ENCODE measurements at places on chromosomes 7 and 10. TPM values are rescaled to one million over a fixed set of nuclear protein-coding genes. Genes with fewer than 3 reads are reported as not detected.

DNA sequence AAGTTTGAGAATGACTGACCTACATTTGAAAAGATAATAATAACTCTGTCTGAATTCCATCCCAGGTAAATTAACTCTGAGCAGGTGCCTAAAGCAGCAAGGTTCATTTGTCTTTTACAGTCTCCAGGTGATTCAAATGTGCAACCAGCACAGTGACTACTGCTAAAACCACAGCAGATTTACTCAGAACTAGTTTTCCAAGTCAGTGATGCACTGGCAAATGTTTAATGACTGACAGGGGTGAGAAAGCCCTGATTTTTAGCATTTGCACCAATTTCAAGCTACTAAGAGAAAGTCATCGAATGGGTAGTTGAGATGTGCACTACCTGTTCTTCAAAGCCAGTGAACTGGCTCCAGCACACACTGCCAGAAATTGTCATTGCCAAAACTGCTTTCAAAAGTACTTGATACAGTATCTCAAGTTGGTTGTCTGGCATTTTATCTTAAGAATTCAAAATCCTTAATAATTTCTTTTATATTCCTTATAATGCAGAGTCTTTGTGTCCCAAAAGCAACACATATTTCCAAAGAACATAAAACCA, 60.3 kb downstream of the ATOH7 start:
- no peak overlapping the region for H3K27ac ChIP-seq
- DNase-seq = no peak
- no peak overlapping the region for H3K4me3 ChIP-seq
- no peaks in the 10 kb centered on the region for H3K4me1 ChIP-seq

The ERVW-1 gene
- not detected for total RNA-seq

DNA sequence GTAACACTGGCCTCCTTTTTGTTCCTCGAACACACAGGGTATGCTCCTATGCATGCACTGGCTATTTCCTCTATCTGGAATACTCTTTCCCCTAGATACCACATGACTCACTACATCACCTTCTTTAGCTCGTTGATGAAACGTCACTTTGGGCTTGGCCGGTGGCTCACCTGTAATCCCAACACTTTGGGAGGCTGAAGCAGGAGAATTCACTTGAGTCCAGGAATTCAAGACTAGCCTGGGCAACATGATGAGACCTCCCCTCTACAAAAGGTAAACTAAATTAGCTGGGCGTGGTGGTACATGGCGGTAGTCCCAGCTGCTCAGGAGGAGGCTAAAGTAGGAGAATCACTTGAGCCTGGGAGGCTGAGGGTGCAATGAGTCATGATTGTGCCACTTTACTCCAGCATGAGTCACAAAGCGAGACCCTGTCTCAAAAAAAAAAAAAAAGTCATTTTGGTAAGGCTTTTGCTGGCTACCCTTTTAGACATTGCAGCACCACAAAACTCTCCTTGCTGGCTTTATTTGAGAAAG, 14.5 kb downstream of the ANKIB1 start:
- H3K4me3 ChIP-seq = peak overlapping the region; percentile 17
- no peaks in the 10 kb centered on the region for H3K36me3 ChIP-seq
- DNase-seq = peak; percentile 90
- peak overlapping the region; percentile 93 for H3K27ac ChIP-seq

DNA sequence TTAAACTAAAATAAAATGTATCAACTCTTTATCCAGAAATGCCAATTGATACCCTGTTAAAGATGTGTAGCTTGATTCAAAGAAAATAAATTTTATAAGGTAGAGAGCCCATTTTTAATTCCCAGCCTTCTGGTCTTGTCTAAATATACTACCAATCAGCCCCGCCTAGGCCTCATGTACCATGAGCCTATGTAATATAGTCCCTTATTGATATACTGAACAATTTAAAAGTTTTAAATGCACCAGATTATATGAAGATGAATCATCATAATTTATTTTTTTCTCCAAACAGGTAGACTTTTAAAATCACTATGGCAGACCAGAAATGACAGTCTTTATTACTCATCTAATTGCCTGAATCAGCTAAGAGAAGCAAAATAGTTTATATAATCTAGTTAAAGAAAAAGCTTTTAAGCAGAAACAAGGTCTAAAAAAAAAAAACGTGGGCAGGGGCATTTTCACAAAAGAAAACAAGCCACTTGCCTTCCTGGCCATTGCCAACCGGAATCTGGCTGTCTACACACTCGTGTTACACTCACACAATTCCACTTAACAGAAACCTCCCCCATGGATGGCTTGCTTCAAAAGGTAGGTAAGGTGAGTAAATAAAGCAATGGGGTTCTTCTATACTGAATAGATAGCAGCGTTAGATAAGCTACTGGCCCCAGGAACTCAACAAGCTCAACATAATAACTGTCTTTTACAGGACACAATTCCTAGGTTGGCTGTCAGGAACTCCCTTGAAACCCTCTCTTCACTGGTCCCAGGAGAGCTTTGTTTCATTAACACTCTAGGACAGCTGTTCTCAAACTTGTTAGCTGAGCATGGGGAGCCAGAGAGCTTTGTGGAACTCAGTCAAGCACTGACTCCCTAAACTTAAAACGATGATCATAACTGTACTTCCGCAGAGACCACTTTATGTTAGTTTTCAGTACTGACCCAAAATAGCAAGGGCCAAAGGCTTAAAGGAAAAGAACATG, 37.2 kb downstream of the RAPGEF5 start:
- H3K4me1 ChIP-seq = peaks cover 15% of the 10 kb centered on the region
- no peak overlapping the region for H3K27ac ChIP-seq
- no peak overlapping the region for H3K4me3 ChIP-seq
- H3K36me3 ChIP-seq = no peaks in the 10 kb centered on the region
- DNase-seq = peak; percentile 47

The CTAGE8 gene
- 1.2 TPM for total RNA-seq

Data from PC-3 (cell line).